ENCODE measurements at places on chromosomes 7 and 10.

DNA sequence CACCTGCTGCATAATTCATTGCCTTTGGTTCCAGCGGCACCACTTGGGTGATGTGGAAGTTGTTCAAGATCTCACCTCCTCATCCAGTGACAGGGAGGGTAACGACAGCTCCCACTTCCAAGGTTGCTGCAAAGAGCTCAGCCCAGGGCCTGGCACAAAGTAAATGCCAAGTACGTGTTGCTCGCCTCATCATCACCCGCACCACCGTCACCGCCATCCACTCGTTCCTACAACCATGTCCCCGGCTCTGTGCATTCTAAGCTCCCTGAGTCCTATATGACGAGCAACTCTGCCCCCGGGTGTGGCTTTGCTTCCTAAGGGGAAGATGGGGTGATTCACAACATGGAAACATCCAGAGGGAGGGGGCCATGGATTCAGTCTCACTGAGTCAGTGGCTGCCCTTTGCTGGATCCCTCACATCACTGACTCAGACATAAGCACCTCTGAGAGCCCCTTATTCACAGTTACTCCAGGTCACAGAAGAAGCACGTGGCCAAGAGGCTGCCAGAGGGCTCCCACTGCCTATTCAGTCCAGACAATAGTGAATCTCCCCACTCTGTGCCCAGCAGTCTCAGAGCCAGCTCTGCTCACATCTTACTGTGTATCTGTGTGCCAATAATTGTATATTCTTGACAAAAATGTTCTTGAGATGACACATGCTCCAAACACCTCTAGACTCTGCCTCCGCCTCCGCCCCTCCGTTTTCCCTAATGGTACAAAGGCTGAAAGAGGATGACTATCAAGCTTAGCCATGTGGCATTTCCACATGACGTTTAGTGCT is 159.1 kb downstream of the GFRA1 start:
- peak; percentile 81 for DNase-seq

GRCh38 chr10:34716958-34717357 is 98.1 kb downstream of the PARD3 start:
- no peak for DNase-seq

DNA sequence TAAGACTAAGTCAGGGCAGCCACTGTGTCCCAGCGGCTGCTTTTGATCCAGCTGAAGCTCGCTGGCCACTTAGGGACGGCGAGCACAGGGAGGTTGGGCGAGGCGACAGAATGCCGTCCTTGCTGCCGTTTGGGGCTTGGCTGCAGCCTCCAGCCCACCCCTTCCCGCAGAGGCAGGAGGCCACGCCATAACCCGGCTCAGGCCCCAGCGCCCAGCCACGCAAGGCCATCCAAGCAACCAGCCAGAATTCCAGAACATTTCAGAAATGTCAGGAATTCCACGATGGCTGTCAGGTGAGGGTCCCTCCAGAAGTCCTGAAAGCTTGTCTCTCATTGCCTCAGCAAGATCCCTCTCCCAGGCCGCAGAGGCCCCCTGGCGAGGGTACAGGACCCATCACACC is 479.1 kb upstream of the FOXK1 start:
- DNase-seq, result no peak

- DNase-seq, result no peak
Measured at GRCh38 chr10:104424719-104425118, 71.1 kb downstream of the CFAP58 start.

GRCh38 chr10:103929381-103929921 is 11.5 kb upstream of the STN1 start:
- DNase-seq, result no peak

GRCh38 chr7:147400925-147401324 is 1189.6 kb upstream of the C7orf33 start:
- DNase-seq, result no peak

- DNase-seq, result no peak
Measured at GRCh38 chr10:124692100-124692446, 52.1 kb downstream of the FAM53B start.

DNA sequence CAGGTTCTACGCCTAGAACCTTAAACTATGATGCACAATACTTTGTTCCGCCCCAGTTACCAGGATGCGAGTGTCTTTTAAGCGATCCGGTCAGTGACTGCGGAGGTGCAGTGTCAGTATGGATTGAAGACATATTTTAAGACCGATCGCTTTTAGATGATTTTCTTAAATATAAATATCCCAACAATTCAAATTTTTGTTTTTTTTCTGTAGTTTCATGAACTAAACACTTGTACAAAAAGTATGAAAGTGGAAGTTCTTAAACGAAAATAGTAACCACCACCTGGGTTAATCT is 835 bp downstream of the COMMD3 start:
- no peak for DNase-seq

- peak; percentile 33 for DNase-seq
Measured at GRCh38 chr10:98446151-98446660, 529 bp downstream of the HPS1 start.

GRCh38 chr10:25820874-25821273 is 113.2 kb upstream of the MYO3A start:
- DNase-seq, result no peak

DNA sequence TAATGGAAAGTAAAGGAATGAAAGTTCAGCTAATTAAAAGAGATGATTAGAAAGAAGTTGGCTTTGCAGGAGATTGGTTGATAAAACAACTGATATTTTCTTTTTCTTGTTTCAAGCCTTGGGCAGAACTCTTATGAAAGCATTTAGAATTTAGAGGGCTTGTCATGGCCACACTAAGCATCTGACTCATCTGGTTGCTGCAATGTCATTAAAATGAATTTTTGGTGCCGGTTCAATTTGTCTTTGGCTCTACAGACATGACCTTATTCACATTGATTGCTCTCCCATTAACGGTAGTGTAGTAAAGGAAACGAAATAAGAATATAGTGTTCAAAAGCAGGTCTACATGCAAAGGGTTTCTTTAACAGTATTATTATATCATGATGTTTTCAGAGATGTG is 1012.4 kb upstream of the C7orf33 start:
- no peak for DNase-seq

DNA sequence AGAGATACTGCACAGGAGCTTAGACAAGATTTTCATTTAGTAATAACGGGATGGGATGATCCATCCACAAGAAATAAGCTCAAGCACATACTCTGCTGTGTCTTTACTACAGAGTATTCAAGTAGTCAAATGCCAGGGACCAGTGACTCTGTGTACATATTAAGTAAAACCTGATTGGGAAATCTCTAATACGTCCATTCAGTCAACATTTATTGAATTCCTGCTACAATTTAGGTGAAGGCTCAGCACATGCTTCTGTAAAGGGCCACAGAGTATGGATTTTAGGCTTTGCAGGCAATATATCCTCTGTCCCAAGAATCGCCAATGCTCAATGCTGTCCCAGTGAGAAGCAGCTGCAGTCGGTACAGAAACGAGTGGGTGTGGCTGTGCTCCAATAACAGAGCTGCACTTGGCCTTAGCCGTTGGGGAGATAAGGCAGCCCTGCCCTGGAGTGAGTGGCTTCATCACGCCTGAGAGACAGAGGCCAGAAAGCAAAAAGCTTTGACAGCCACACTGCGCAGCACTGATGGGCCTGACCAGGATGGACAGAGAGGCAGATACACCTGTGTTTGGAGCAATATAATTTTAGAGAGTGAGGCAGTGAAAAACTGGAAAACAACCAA is 186.8 kb downstream of the PARD3 start:
- DNase-seq, result peak; percentile 26

- no peak for DNase-seq
Measured at GRCh38 chr7:11127114-11127785, 153.6 kb downstream of the PHF14 start.

GRCh38 chr7:37730501-37730900 is 46.9 kb downstream of the GPR141 start:
- no peak for DNase-seq

DNA sequence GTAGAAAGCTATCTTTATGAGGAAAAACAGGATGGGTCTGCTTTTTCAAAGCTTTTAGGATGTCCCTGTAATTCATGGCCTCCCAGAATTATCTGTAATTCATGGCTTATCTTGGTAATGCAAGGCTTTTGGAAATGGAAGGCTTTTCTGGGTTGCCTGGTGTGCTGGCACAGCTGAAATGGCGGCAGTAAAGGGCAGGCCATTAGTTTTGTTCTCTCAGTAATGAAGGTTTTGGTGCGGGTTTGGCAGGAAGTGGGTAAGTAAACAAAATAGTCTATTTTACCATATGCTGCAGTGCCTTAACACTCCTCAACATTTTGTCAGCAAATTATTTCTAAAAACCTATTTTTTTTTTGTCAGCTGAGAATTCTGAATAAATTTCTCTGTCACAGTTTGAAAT is 69.3 kb downstream of the LRGUK start:
- DNase-seq, result no peak

DNA sequence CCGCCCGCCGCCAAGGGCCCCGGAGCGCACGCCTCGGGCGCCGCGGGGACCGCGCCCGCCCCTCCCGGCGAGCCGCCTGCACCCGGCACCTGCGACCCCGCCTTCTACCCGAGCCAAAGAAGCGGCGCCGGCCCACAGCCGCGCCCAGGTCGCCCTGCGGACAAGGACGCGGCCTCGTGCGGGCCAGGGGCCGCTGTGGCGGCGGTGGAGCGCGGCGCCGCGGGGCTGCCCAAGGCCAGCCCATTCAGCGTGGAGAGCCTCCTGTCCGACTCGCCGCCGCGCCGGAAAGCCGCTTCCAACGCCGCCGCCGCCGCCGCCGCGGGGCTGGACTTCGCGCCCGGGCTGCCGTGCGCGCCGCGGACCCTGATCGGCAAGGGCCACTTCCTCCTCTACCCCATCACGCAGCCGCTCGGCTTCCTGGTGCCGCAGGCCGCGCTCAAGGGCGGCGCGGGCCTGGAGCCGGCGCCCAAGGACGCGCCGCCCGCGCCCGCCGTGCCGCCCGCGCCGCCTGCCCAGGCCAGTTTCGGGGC is 3.5 kb downstream of the UNCX start:
- DNase-seq, result no peak

GRCh38 chr7:78765943-78766729 is 687.3 kb downstream of the MAGI2 start:
- no peak for DNase-seq

GRCh38 chr7:27198138-27198841 is 1.6 kb downstream of the HOXA13 start:
- DNase-seq, result no peak

DNA sequence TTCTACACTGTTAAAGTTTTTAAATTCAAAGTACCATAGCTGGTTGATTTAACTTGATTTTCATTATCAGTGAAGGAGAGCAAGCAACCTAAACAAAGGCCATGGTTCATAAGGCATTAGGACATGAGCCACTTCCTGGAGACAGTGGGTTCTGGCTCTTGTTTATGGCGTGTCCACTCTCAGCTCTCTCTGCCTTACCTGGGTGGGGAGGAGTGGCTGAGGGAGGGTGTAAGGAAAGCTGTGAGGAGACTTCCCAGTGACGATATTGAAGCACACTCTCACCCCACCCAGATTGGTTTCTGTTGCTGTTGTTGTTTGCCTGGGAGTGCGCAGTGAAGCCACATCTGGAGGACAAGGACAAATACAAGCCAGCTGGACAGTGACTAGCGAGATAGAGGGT is 365.3 kb upstream of the FZD8 start:
- DNase-seq, result no peak

GRCh38 chr7:101691822-101692384 is 62.8 kb upstream of the MYL10 start:
- DNase-seq, result no peak

- no peak for DNase-seq
Measured at GRCh38 chr7:88449410-88449809, 142.7 kb upstream of the STEAP4 start.

DNA sequence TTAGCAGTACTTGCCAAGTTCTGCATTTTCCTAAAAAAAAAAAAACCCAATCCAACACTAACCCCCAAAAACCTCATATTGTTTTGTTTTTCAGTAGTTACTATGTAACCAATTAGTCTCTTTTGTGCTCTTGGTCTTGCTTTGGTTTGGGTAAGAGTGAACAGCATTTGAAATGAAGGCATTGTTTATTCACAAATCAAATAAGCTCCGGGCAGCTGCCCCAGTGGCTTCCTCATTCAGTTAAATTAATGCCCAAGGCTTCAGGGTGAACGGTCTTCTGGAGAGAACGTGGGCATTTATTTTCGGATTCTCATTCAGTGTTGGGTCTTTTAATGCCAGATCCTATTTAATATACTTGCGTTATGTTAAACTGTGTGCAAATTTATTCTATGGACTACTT is 108.7 kb downstream of the GFRA1 start:
- DNase-seq, result no peak

DNA sequence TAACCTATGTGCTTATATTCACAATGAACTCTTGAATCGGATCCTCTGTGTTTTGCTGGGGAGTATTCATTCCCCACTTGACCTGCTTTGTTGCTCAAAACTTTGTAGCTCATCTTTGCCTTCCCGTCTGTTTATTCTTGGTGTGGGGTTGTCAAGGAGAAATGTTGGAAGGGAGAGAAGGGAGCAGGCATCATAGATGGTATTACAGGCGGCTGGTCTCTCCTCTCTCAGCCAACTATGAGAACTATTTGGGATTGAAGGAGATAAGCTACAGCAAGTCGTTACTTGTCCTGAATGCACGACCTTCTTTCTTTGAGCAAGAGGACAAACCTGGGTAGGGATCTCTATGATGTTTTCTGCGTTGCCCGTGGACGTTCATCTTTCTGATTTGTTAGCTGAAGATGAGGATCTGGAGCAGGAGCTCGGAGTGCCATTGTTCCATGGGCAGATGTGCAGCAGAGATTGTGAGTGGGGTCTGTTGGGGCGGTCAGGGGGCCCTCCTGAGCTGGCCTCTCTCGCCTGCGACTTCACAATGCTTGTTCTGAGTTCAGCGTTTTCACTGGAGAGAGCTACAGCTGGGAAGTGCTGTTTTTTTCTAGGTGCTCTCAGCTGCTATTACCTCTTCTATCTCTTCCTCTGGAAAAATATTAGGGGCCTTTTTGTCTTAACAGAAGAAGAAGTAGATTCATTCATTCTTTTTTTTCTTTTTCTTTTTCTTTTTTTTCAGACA is 126.9 kb upstream of the KLF6 start:
- no peak for DNase-seq

- no peak for DNase-seq
Measured at GRCh38 chr10:102585026-102585425, 59.3 kb upstream of the TRIM8 start.

GRCh38 chr7:117325836-117326235 is 3.0 kb upstream of the WNT2 start:
- peak; percentile 58 for DNase-seq
